Sigmoid colon (tissue), 7 donors: ENCODE measurements at places on chromosomes 2 and 18.

DNA sequence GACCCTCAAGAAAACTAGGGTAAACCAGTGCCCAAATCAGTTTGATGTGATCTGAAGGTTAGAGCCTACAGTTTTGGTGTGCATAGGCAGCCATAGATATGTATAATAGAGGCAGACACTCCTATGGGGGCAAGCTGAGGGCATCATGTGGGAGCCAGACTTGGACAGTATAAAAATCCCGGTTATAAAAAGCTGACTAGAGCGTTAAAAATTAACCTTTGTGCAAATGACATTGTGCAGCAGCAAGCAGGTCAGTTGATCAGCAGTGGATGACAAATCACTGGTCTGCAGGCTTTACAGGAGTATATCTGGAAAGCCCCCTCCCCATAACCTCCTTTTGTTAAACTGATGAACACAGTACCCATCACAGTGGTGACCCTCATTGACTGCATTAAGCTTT, 107.8 kb downstream of the CTNNA2 start:
- H3K4me3 ChIP-seq: no peak overlapping the region
- no peak for DNase-seq
- no peak overlapping the region for H3K27ac ChIP-seq
- H3K4me1 ChIP-seq: no peaks in the 10 kb centered on the region
- no peaks in the 10 kb centered on the region for H3K36me3 ChIP-seq

DNA sequence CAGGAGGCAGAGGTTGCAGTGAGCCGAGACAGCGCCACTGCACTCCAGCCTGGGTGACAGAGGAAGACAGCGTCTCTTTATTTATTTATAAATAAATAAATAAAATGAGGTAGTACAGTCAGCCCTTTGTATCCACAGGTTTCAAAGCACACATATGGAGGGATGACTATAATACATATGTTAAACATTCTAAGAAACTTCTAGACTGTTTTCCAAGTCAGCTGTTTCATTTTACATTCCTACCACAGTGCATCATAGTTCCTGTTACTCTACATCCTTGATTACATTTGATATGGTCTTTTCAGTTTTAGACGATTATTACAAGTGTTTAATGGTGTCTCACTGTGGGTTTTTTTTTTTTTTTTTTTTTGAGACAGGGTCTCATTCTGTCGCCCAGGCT, 157.6 kb downstream of the ATAD2B start:
- H3K4me3 ChIP-seq: no peak overlapping the region
- DNase-seq: no peak
- peaks cover 36% of the 10 kb centered on the region for H3K36me3 ChIP-seq
- no peak overlapping the region for H3K27ac ChIP-seq
- no peaks in the 10 kb centered on the region for H3K4me1 ChIP-seq

DNA sequence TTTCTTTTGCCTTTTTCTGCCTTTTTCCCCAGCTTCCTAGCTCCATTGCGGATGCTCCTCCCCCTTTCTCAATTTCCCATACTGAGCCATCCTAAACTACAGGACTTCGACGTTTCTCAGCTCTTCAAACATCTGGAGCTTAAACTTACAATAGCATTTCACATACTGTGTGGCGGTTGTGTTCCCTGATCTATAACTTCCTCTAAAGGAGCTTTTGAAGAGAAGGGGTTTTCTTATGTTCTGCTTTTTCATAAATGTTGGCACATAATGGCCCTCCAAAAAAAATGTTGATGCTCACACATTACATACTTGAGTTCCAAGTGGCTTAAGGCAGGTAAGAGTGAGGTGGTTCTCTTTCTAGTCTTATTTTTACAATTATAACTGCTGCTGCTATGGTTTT, 87.4 kb downstream of the RNF144A start:
- DNase-seq: no peak
- H3K4me1 ChIP-seq: peaks cover 31% of the 10 kb centered on the region
- no peaks in the 10 kb centered on the region for H3K27me3 ChIP-seq
- H3K4me3 ChIP-seq: no peak overlapping the region
- H3K36me3 ChIP-seq: no peaks in the 10 kb centered on the region

GRCh38 chr2:115427436-115427835, 985.0 kb downstream of the DPP10 start:
- no peak overlapping the region for H3K4me3 ChIP-seq
- H3K36me3 ChIP-seq: no peaks in the 10 kb centered on the region
- H3K4me1 ChIP-seq: no peaks in the 10 kb centered on the region
- no peak for DNase-seq
- H3K27ac ChIP-seq: no peak overlapping the region
